Fibroblast of skin of right biceps (primary cell): ENCODE measurements at places on chromosomes 13 and 19.

DNA sequence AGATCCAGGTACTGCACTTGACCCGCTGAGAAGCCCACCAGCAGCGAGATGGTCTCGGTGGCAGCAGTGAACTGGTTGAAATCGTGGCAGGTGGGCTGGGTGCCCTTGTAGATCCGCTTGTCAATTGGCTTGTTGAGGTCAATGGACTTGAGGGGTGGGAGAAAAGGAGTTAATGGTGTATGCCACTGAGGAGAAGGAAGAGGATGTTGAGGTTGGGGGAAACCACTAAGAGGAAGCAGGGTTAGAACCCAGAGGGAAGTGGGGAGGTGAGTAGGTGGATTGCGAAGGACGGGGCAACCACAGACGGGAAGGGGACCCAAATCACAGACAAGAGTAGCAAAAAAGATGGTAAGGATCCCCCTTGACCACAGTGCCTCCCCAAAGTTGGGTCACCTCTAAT lies 1.7 kb downstream of the DMWD start:
- no peak for DNase-seq

- no peak for DNase-seq
Observed at GRCh38 chr13:26721251-26722121, 39.1 kb downstream of the GPR12 start.

GRCh38 chr19:17599780-17600179 lies 44.3 kb downstream of the COLGALT1 start:
- peak; percentile 14 for DNase-seq

- DNase-seq, result peak; percentile 93
Observed at GRCh38 chr13:106471957-106472543, 63.4 kb downstream of the EFNB2 start.

DNA sequence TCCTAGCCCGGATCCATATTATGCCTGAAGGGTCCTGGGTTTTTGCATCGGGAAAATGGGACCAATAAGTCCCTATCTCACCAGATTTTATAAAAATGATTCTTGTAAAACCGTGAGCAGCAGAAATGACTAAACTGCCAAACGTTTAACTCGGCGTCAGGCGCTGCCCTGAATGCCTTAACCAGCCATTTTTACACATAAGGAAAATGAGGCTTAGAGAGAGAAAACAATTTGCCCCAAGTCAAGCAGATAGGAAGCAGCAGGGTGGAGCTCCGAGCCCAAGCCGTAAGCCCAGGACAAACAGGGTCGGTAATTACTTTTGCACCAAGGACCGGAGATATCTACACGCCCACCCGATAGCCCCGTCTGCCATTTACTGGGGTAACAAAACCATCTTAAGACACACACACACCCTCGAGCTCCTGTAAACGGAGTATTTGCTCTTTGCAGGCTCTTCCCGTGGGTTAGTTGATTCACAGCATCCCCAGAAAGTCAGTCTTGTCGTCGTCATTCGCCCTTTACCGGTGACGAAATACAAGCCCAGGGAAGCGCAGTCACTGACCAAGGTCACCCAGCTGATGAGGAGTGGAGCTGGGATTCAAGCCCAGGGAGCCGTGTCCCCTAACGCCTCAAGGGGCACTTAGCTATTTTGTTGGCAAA lies 16.0 kb upstream of the MRI1 start:
- DNase-seq, result peak; percentile 29

DNA sequence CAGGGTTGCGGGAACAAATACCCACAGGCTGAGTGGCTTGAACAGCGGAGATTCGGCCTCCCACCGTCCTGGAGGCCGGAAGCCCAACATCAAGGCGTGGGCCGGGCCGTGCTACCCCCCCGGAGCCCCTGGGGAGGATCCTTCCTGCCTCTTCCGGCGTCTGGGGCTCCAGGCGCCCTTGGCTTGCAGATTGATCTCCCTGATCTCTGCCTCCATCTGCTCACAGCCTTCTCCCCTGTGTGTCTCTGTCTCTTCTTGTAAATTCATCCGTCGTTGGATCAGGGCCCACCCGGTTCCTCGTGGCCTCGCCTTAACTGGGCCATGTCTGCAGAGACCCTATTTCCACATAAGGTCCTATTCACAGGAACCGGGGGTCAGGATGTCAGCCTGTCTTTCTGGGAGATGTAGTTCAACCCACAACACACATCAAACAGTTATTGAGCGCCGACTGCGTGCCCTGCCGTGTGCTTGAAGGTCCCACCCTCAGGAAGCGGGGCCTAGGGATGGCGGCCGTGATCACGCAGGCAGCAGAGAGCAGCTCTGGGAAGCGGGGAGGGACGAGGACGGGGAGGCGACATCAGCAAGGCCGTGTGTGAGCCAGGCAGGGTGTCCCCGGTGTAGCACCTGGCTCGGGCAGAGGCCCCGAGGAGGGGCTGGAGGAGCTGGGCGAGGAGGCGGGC lies 21.3 kb downstream of the HCN2 start:
- peak; percentile 89 for DNase-seq
